ENCODE measurements at places on chromosomes 3 and 15.

GRCh38 chr15:51620641-51621040 lies 1.9 kb downstream of the DMXL2 start:
- no peak for DNase-seq

GRCh38 chr3:183214277-183214612 lies 38.8 kb upstream of the B3GNT5 start:
- DNase-seq: no peak

DNA sequence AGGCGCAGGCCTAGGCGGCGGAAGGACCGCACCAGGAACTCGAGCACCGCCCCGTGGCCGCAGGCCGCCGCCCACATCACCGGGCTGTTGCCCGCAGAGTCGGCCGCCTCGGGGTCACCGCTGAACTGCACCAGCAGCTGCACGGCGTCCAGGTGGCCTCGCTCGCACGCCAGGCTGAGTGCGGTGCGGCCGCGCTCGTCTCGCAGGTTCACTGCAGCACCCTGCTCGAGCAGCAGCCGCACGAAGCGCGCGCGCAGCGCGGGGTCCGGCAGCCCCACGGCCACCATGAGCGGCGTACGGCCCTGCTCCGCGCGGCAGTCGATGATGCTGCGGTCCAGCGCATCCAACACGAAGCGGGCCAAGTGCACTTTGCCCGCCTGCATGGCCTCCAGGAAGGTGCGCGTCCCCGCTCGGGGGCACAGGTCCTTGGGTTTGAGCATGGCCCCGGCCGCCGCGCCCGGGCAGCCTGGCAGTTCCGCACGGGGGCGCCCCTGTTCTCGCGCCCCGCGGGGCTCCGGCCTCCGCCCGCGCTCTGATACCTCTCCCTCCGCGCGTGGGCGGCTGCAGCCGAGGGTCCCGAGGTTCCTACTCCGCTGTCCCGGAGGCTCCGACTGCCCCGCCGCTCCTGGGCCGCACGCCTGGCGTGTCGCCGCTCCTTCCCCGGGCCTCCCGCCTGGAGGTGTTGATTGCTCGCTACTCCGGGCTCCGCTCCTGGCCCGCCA lies 556 bp downstream of the ANKRD63 start:
- no peak for DNase-seq

- DNase-seq: no peak
These were observed 33.6 kb downstream of the HES1 start for GRCh38 chr3:194169595-194169994.

- no peak for DNase-seq
These were observed 79.5 kb downstream of the IQSEC1 start for GRCh38 chr3:12993517-12994356.

DNA sequence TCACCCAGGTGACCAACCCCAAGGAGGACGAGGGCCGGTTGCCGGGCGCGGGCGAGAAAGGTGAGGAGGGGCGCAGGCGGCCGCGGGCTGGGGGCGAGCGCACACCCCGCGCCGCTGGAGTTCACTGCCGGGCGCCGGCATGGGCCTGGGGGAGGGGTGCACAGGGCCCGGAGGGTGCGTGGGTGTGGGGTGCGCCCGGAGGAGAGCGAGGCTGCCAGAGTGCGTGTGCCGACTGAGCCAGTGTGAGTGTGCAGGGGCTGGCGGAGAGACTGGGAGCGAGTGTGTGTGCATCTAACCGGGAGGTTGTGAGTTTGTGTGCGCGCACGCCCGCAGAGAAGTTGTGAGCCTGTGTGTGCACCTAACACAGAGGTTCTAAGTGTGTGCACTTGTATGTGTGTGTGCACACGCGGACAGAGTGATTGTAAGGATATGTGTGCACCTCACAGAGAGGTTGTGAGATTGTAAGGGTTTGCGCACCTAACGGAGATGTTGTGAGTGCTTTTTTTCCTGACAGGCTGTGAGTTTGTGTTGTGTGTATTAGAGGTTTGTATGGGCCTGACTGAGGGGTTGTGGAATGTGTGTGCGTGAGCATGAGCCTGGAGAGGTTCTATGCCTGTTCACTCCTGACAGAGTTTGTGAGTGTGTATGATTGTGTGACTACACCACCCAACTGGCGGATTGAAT lies 681 bp downstream of the CTDSPL start:
- no peak for DNase-seq

DNA sequence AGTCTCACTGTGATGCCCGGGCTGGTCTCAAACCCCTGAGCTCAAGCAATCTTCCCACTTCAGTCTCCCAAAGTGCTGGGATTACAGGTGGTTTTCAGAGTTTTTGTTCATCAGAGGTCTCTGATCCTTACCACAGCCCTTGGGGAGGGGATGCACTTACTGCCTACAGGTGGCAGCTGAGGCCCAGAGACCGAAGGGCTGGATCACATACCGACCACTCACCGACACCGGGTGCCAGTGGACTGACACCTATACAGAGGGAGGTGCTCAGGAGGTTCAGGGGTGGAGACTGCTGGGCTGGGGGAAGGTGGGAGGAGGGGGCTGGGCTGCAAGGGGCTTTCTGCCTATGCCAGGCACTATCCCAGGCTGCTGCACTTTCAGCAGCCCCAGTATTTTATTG lies 19.5 kb downstream of the DUSP7 start:
- no peak for DNase-seq

DNA sequence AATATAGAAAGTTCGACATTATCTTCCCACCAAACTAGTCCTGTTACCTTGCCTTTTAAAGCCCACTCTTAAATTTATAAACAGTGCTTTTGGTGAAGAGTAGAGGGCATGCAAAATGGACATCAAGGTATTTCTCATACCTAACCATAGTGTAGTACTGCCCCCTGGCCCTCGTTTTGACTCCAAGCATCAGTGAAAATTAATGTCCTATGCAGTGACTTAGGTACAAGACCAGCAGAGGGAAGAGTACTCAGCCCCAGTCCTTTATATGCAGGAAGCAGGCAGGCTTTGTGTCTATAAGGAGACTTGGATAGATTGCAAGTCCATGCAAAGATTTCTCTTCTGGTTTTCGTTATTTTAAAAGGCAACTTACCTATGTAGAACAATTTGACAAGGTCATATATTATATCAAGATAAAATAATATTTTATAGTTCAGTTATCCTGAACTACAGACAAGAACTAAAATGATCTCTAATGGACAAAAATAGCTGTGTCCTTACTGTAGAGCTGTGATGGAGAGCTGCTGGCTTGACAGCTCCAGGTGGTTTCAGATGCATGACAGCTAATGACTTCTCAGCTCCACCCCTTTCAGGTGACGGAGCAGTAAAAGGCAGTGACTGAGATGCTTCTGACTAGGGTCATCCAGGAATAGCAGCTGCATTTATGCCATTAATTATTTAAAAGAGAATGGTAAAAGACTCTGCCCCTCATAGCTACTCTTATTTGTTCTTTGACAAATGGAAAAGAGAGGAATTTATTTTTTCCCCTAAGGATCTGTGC lies 646.1 kb downstream of the SQOR start:
- no peak for DNase-seq

DNA sequence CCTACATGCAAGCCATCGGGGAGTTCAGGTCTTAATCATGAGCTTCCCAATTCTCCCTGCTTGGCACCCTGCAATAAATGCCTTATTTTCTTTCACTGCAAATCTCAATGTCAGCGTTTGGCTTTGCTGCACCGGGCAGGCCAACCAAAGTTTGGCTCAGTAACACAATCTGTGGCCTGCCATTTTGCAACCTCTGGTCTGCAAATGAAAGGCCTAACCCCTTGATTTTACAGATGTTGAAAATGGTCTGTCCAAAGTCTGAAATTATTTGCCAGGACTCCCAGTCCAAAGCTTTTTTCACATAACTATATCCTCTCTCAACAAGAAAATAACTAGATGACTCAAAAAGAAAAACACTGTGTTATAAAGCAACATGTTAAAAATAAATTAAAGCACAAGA lies 34.0 kb upstream of the LEKR1 start:
- DNase-seq: no peak

DNA sequence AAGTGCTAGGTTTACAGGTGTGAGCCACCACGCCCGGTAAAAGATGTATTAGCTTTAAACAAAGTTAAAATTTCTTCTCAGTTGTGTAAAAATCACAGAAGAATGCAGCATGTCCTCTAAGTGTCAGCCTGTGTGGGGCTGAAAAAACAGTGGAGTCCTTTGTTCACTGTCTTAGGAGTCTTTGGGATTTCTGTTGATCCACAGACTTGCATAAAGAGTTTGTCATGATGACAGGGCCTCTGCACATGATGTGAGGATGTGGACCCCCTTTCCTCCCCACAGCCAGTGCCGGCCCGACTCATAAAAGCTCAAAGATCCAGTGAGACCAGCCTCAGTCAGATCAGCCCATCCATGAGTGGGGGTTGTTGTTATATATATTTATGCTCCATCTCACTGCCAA lies 49.0 kb upstream of the GOLGA8J start:
- no peak for DNase-seq

DNA sequence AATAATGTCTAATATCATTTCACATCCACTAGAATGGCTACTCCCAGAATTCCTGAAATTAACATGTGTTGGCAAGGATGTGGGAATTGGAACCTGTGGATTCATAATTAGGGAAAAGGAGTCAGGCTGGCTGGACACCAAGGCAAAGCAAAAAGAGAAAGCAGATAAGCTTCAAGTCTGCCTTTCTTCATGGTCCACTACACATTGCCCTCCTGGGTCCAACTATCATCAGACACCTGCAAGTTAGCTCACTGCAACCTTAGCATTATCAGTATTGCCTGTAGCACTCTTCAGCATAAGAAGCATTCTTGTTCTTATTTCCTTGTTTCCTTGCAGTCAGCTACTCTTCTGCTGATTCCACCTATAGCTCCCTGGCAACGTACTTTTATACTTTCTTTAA lies 124.3 kb downstream of the ZNF280D start:
- DNase-seq: no peak

DNA sequence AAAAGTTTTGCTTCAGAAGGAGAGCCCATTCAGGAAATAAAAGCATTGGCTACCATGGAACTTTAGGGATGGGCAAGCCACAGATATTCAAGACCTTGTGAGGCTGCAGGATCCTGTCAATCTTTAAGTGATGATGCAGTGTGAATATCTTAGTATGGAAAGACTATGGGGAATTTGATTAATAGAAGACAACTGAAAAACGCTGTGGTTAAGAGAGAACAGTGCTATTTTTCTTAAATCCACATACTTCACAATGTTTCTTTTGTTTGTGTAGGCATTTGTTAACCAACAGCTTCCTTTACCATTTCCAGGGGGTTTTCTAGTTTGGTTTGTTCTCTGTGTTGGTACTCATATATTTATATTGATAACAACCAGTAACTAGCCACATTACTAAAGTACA lies 90.3 kb downstream of the TMEM212 start:
- no peak for DNase-seq

DNA sequence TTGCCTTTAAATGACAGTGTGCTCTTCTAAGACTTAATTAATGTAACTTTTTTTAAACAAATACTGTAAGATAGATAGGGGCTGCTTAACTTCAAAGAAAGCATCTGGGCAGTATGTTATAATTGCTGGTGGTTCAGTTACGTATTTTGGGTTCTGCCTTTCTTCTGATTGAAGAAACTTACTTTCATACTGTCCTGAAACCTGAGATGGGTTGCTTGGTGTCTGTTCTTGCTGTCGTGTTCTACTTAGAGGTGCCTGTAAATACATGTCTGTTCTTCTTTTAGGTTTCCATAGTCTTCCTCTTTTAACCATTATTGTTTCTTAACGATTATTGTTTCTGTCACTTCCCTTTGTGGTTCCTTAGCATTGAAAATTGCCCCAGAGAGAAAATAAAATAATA lies 297.7 kb upstream of the CHRM5 start:
- DNase-seq: no peak

DNA sequence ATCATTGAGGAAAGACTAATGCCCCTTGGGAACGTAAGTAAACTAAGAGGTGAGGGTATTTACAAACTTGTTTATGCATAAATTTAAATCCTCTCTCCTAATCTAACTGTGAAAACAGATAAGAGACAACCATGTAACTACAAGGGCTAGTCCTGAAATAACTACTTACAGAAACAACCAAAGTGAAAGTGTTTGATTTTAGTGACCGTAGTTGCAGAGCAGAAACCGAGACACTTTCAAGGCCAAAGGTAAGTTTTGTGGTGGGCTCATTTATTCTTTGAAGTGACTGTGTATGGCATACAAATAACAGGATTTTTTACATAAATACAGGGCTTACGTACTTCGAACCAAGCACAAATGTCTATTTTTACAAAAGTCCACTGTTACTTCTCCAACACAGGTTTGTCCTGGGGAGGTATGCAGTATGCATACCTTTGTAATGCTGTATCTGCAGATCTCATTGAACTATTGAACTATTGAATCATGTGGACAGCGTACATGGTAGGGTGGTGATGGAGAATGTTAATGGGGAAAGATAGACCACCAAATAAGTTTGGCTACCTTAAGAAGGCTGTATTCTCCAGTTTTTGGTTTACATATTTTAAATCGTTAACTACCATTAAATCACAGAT lies 99.6 kb upstream of the RBMS3 start:
- no peak for DNase-seq

GRCh38 chr3:52723935-52724334 lies 18.0 kb downstream of the SPCS1 start:
- no peak for DNase-seq

- no peak for DNase-seq
These were observed 68.8 kb upstream of the ALDH1A3 start for GRCh38 chr15:100810831-100811230.
